ENCODE measurements at places on chromosomes 11 and 22.

- no peak for DNase-seq
Measured at GRCh38 chr22:20766530-20766929, 7.4 kb upstream of the SERPIND1 start.

- DNase-seq = no peak
Measured at GRCh38 chr11:95486979-95487378, 256.0 kb upstream of the SESN3 start.

- DNase-seq = no peak
Measured at GRCh38 chr11:103035791-103036434, 56.0 kb downstream of the DCUN1D5 start.

GRCh38 chr11:114562166-114562916 lies 2.7 kb upstream of the NXPE1 start:
- no peak for DNase-seq

DNA sequence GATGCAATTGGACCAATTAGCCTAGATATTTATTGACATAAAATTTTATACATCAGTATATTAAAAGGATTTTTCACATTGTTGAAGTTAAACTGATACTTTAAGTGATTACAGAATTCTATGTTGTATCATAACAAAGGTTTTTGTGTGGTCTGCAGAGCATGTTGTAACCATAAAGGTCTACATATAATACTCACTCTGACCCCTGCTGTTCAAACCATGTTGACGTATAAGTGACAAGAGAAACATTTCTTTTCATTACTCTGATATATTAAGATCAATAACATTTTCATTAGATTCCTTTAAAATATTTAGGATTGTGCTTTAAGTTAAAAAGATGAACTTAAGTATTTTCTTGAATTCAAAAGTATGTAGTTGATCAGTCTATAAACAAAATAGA lies 63.9 kb downstream of the GAS2 start:
- no peak for DNase-seq

GRCh38 chr22:45534339-45535192 lies 31.9 kb downstream of the FBLN1 start:
- no peak for DNase-seq

- no peak for DNase-seq
Measured at GRCh38 chr22:16936625-16937024, 71.4 kb downstream of the GAB4 start.

GRCh38 chr22:19874307-19875060 lies 19.8 kb upstream of the GNB1L start:
- peak; percentile 15 for DNase-seq

DNA sequence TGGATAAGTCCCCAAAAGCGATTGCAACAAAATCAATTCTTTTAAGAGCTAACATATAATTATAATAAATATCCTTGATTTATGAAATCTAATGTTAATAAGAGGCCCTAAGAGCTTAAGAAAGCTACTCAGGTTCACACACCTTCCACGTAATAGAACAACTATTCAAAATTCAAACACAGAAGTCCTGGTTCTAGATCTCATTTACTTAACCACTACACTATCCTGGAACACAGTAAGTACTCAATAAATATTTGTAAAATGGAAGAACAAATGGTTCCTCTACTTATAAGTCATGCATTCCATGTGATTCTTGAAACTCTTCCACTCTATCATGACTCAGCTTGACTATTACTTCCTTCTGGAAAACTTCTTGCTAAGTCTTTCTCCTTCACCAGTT lies 268.2 kb downstream of the FAM181B start:
- DNase-seq = no peak

DNA sequence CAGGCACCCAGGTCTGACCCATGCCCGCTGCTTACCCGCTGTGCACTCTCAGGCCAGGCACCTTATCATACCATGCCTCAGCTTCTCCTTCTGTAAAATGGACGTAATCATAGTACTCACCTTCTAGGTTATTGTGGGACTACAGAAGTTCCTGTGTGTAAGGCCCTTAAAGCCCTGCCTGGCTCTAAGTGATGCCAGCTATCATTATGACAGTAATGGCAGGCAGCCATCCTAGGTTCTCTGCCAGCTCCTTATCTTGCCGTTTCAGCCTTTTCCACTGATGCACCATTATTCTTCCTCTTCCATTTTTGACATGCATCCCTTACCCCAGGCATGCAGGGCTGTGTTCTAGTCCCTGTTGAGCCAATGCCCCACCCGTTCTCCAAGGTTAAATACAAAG lies 57.9 kb downstream of the DBX1 start:
- DNase-seq = no peak

- no peak for DNase-seq
Measured at GRCh38 chr11:94897330-94897768, 76.0 kb downstream of the CWC15 start.

DNA sequence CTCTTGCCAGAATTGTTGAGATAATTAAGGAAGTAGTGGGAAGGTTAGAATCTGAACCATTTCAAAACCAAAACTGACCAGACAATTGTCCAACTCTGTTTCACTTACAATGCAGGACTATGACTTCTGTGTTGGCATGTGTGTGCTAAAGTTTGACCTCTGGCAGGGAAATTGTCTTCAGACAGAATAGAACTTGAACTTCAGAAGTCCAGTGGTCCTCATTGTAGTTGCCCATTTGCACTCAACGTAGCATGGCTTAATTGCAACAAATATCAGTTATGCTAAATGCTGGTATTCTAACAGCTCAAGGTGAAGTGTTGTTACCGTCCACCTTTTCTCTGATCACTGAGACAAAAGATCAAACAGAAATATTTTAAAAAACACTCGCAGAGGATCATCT lies 47.2 kb downstream of the BLID start:
- DNase-seq = no peak

- DNase-seq = no peak
Measured at GRCh38 chr11:78809931-78810541, 235.4 kb upstream of the NARS2 start.

GRCh38 chr11:78577495-78577894 lies 2.8 kb upstream of the NARS2 start:
- DNase-seq = no peak

DNA sequence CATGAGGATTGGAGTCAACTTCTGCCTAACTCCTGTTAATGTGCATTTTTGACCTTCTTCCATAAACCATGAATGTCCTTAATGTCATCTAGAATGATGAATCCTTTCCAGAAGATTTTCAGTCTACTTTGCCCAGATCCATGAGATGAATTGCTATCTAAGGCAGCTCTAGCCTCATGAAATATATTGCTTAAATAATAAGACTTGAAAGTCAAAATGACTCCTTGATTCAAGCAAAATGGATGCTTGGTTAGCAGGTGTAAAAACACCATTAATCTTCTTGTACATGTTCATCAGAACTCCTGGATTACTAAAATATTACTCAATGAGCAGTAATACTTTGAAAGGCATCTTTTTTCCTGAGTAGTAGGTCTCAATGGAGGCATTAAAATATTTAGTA lies 238.5 kb upstream of the ZC3H12C start:
- DNase-seq = no peak

DNA sequence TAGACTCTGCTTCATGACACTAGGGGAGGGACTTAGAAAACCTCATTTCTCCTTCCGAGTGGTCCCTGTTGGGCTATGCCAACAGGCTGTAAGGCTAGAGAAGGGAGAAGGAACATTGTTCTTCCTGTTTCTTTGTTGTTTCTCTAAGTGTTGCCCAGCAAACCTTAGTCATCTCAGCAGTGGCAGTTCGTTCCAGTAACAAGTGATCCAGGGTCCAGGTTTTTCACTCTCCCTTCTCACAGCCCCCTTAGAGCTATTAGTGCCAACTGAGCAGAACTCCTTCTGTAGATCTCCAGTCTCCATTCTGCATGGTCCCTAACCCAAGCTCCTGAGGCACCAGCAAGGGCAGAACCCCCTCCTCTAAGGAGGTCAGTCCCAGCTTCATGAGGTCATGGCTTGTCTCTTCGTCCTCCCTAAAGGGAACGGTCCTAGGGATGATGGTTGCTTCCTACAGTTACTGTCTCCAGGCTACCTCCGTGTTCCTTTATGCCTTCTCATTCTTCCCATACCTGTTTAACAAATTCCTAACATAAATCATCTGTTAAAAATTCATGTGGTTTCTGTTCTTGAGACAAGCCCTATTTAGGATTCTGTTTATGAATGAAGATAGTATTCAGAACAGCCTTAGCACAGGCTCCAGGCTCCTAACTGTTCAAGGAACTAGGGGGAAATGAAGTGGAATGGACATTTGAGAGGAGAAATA lies 168.6 kb upstream of the UBASH3B start:
- DNase-seq = no peak

- DNase-seq = no peak
Measured at GRCh38 chr11:128246364-128246801, 341.0 kb downstream of the ETS1 start.

DNA sequence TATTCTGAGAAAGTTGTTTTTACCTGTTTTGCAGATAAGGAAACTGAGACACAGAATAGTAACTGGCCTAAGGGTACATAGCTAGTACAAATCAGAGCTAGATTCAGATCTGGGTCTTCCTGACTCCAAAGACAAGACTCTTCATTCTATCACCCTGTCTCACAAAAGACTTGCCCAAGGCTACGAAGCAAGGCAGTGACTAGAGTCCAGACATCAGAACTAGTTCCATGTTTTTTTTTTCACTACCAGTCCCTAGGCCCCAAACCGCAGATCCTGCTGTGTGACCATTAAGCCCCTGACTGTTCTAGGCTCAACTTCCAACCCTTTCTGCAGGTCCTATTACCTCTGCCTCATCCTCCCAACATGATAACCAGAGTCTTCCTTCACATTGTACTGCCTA lies 1.5 kb downstream of the BACE1-AS start:
- DNase-seq = no peak

- DNase-seq = no peak
Measured at GRCh38 chr11:134254433-134255183, 1.2 kb downstream of the ACAD8 start.

DNA sequence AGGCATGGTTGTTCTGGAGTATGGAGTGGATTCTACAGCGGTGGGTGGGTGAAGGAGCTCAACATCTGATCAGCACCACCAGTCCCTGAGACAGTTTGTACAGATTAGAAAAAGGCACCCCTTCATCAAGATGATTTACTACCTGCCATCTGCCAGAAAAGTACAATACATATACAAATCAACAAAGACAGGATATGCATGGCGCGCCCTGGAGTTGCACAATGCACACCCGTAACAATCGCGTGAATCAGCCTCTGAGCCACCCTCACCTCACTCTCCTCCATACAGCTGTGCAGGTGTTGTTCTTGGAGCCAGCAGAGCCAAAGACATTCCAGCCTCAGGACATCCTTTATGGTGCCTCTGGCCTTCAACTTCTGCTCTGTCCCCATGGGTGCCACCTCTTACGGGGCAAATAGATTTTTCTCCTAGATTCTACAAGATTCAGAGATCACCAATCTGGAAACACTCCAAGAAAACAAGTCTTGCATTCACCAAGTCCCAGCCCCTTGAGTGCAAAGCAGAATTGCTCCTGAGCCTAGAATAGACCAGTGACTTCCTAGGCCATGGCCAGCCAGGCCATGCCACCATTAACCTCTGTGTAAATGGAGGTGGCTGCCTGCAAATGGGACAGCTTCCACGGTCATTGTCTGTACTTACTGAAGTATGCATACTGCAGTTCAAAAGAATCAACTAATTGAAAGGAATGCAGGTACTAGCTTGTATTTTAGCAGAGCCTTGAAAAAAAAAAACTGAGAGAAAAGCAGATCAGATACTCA lies 490.9 kb downstream of the SOX6 start:
- DNase-seq = no peak

DNA sequence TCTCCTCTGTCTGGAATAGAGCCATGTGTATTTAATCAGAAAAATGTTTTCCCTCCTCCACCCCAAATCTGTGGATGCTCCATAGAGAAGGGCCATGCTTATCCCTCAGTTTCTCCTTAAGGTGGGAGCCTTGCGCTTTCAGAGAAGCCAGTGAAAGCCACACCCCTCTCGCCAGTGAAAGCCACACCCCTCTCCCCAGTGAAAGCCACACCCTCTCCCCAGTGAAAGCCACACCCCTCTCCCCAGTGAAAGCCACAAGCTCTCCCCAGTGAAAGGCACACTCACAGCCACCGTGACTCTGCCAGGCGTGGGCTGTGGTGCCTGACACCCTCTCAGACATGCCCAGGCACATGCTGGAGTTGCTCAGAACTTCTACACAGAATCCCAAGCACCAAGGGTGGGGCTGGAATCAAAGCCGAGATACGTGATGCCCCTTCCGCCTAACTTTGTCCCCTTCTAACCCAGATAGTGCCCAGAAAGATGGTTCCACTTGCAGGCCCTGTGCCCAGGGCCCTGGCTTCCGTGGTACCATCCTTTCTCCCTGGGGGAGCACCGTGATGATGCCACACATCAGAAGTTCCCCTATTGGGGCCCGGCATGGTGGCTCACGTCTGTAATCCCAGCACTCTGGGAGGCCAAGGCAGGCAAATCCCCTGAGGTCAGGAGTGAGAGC lies 16.5 kb upstream of the PRR5 start:
- DNase-seq = peak; percentile 56

DNA sequence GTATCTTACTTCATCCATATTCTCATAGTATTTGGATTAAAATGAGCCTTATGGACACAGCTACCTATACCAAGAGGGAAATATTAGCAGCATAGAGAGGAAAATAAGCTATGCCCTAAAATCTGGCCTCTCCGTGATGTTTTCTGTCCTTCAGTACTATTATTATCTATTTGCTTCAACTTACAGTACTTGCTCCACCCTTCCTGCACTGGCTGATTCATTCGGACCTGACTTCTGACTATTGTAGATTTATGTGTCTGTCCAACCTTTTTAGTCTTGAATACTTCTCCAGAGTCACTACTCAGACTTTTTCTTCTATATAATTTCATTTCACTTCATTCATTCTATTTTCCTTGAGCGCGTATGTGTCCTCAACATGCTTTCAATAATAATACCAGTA lies 45.1 kb upstream of the SESN3 start:
- no peak for DNase-seq

DNA sequence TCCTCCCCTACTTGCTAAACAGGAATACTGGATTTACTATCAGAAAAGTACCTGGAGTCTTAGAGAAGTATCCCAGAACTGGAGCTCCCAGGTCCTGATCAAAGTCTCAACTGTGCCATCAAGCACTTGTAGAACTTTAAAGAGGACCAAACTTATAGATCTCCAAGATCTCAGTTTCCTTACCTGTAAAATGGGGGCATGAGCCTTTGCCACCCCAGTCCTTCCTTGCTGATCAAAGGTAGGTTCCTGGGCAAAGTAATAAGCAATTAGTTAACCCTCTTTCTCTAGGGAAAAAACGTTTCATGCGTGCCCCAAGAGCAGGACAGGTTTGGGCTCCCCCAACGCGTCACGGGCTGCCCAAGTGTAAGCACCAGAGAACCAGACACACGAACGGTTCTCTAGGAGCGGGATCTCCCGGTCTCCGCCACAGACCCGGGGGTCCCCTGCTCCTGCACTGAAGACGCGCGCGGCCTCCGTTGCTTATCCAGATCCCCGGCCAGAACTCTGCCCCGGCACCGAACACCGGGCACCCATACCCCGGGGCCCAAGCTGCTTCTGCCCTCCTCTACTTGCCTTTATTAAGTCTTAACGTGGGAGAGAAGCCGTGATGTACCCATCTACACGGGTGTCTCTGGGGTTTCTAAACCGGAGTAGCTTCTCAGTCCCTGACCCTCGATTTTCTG lies 505 bp downstream of the ZNF214 start:
- no peak for DNase-seq
